ENCODE measurements at places on chromosomes 6 and 20.

DNA sequence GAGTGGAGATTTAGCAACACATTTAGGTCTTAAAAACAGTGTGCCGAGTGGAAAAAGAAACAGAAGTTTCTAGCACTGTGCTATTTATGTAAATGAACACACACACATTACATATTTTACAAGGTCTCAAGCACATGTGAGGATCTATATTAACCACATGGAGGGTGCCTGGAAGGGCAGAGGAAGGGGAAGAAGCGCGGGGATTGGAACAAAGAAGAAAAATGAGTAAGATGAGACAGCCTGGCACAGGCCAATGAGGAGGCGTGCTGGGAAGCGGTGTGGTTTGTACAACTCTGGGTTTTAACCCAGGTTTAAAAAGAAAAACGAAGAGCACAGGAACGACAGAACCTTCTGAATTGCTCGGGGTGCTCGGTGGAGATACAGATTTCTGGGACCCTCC, 5.7 kb downstream of the KCNG1 start:
- DNase-seq: no peak

DNA sequence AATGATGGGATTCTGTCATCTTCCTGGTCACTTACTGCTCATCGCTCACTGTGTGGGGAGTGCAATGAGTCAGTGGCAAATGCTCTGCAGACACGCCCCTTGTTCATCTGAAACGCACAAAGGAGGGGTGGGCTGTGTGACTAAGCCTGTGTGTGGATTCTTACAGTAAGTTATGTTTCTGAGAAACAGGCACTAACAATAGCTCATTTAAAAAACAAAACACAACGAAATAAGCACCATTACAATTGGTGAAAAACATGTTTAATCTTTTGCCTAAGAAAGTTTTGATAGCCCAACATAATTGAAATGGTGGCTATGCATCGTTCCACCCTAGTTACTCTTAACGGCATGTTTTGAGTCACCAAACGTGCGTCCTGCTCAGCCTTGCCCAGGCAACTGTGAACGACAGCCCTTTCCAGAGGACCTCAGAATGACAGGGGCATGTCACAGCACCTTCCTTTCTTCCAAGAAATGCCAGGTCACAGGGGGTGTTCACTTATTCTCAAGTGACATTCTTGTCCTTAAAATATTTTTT, 118.4 kb upstream of the SGK1 start:
- DNase-seq: no peak

DNA sequence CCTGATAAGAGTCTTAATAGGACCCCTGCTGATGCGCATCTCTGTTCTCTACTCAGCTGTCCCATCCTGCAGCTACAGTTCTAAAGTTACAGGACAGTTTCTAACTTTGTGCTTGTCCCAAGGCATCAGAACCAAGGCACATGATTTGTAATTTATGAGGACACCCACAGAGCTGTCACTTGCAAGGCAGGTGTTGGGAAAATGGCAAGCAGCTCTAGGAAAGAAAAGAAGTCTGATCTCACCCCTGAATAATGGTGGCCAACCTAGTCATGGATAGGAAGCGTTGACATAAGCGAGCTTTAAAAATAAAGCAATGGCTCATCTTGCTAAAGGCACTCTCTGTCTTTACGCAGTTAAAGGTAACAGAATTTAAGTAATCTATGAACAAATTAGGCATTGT, 127.6 kb upstream of the VGLL2 start:
- no peak for DNase-seq

DNA sequence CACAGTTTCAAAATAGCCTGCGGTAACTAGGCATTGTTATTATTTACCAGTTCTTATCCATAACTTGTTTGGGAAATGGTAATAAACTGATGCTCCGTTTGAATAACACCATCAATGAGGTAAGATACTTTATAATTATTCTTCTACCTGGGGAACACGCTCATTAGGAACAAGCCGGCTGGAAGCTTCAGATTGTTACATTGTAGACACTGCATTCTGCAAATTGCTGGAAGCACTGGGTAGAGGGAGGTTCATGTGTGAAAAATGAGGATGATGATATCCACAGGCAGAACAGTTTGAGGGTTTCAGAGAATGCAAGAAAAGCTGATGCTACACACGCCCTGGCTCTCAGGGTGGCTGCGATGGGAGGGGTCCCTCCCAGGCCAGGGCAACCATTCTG, 560.6 kb upstream of the AGPAT4 start:
- no peak for DNase-seq

GRCh38 chr6:116572162-116572561, 858 bp downstream of the RWDD1 start:
- DNase-seq: no peak

- no peak for DNase-seq
Measured at GRCh38 chr20:53626584-53626983, 32.9 kb upstream of the ZNF217 start.

- no peak for DNase-seq
Measured at GRCh38 chr6:6940031-6941025, 167.4 kb upstream of the RREB1 start.

DNA sequence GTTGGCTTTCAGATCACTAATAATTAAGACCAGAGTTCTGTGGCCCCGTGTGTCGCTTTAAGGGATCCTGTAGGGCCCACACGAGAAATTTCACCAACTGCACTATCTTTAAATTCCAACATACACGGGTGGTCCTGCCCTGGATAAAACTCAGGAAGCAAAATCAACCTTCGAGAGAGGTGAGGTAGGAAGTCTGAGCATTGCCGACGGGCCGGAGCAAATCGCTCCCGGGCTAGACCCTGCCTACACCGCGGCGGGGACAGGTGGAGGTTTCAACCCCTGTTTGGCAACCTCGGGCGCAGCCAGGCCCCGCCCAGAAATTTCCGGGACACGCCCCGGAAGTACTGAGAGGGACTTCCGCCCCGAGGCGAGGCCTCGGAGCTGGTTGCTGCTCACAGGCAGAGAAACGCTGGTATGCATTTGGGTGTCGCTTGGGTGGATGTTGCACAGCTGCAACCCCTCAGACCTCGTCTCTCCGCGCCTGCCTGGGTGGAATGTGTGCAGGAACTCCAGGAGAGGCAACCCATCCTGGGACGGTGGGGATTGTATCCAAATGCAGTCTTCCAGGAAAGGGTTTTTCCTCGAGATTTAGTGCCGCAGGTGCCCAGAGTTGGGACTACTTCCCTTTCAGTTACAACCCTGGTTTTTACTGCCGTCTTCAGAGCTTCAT, 19.9 kb downstream of the ZKSCAN8 start:
- DNase-seq: no peak

DNA sequence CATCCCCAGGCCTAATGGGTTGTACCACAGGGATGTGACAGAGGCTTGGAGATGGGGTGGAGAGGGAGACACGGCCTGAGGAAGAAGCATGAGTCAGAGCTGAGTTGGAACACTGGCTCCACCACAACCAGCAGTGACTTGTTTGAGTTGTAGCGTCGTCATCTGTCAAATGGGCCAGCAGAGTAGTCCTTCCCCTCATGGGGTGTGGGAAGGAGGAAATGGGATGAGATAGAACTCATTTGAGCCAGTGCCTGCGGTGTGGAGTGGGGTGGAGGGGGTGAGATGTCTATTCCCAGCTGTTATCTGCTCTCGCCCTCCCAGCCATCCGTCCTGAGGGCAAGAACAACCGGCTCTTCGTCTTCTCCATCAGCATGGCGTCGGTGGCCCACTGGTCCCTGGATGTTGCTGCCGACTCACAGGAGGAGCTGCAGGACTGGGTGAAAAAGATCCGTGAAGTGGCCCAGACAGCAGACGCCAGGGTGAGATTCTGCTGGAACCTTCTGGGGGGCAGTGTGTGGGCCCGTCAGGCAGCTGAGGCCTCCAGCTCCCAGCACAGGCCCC, 32.5 kb downstream of the PLCG1 start:
- no peak for DNase-seq

DNA sequence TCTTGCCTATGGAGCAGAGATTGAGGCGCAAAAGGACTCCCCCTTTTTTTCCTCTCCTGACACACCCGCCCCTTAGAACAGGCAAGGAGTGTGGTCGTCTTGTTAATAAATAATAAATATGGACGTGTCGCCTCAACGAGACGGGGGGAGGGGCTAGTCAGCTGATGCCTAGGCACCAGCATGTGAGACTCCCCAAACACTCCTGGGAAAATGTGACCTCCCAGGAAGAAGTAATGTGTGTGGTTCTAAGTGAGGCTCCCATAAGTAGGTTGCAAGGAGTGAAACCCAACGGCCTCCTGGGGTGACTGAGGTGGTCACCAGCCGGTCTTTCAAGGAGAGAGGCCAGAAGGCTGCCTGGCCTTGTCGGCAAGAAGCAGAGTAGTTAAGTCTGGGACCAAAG, 1.1 kb upstream of the FAXC start:
- DNase-seq: no peak
